ENCODE measurements at places on chromosomes 13 and 19. TPM values are rescaled to one million over a fixed set of nuclear protein-coding genes. Genes with fewer than 3 reads are reported as not detected.
A peak's percentile ranks its signal among the peaks of the same experiment; 100 is the strongest.

GRCh38 chr13:36975172-36975571 lies 24.0 kb downstream of the ALG5 start:
- no peak for DNase-seq

- no peak for DNase-seq
Observed at GRCh38 chr19:49453757-49454240, 774 bp downstream of the ALDH16A1 start.

PSG3 gene
- 0.05 TPM for polyA plus RNA-seq

ZNF568 gene
- polyA plus RNA-seq = 6.4 TPM

GRCh38 chr19:3575260-3575741 lies 2.6 kb downstream of the HMG20B start:
- DNase-seq = no peak

CILP2 gene
- polyA plus RNA-seq = 0.23 TPM

SYCN gene
- polyA plus RNA-seq = not detected

DNA sequence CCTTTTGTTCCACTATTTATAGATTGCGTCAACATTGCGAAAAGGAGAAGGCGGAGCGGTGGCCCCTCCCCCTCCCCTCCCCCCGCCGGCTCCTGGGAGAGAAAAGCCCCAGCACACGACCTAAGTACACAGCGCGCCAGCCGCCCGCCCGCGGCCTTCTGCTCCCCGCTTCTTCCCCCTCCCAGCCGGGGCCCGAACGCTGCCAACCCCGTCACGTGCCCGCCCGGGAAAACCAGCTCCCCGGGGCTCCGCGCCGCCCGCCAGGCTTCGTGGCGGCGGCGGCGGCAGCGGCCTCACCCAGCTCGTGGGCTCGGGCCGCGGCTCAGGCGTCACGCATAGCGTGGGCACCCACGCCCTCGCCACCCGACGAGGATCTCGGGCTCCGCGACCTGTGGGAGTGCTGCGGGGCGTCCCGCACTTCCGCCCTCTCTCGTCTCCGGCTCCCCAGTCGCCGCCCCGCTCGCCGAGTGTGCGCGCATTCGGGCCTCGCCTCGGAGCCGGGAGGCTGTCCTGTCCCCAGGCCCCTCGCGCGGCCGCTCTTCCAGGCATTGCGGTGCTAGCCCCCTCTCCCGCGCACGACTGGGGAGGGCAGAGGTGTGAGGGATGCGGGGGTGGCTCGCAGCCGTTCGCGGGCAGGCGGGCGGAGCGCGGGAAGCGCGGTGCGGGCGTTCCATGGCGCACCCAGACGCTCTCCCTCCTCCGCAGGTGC lies 110.5 kb downstream of the KCNRG start:
- DNase-seq = no peak

PCDH20 gene
- 0.39 TPM for polyA plus RNA-seq

CEACAM20 gene
- 0.05 TPM for polyA plus RNA-seq

CEACAM18 gene
- polyA plus RNA-seq = not detected

NECTIN2 gene
- polyA plus RNA-seq = 19.5 TPM

DNA sequence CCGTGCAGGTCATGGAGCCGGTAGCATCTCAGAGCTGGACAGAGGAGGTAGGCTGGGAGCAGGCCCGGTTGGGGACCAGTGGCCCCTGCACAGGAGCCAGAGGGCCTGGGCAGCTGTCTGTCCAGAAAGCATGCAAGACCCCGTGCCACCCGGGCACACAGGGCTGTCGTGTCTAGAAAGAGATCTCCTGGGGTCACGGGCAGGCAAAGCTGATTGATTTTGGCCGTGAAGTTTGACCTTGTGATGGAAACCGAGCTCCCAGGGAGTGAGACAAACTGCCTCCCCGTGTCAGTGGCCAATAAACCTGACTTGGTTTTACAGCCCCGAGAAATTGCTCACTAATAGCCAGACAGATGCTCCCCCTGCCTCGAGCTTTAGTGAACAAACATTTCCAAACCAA lies 98.8 kb downstream of the KDM4B start:
- no peak for DNase-seq

DNA sequence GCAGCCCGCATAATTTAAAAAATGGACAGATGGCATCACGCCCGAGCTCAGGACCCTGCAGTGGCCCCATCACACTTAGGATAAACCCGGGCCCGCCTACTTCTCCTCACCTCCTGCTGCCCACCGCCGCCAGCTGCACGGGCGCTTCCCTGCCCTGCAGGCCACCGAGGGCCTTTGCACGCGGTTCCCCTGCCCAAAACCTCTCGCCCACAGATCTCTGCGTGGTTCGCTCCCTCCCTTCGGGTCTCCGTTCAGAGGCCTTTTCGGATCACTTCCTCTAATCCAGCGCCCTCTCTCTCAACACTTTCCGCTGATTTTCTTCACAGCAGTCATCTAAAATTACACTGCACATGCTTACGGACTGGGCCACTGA lies 1.8 kb downstream of the SHISA7 start:
- DNase-seq = no peak

ATP8B3 gene
- polyA plus RNA-seq = 3.6 TPM

DNA sequence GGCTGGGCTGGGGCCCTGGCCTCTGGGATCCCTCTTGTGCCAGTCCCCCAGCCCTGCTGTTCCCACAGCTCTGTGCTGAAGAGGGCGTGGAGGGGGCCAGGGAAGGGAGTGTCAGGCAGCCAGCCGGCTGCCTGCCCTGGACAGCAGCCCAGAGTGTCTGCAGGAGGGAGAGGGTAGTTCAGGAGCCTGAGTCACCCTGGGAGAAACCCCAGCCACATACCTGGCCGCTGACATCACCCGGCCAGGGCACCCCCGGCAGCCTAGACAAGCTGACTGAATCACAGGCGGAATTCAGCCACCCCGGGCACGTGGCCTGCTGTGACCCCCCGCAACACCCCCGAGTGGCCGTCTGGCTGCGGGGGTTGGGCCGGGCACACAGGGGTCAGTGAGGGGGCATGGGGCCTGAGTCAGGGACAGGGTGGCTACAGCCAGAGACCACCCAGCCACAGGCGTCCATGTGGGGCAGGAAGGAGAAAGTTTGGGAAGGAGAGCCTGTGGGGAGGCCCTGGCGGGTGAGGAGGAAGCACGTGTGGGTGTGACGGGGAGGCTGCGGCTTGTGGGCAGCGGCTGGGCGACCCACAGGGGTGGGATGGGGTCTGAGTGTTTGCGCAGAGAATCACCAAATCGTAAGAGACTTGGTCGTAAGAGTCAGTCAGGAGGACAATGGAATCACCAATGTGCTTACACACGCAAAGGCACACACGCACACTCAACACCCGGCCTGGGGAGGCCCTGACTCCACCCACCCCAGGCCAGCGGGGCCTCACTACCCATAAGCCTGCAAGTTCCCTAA lies 11.9 kb upstream of the FOSB start:
- DNase-seq = no peak

- DNase-seq = no peak
Observed at GRCh38 chr13:99332456-99332855, 25.3 kb upstream of the GPR183 start.

BICRA gene
- polyA plus RNA-seq = 8.1 TPM

DNA sequence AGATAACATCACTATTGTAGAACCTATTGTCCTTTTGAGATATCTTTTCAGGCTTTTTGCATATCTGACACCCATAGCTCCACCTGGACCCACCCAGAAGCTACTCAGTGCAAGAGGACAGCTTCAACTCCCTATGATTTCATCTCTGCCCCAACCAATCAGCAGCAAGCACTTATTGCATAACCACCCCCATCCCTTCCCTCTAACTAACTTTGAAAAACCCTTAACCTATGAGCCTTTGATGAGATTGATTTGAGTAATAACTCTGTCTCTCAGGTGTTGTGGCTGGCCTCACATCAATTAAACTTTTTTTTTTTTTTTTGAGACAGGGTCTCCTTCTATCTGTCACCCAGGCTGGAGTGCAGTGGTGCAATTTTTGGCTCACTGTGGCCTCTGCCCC lies 13.4 kb upstream of the MTRF1 start:
- no peak for DNase-seq

- DNase-seq = no peak
Observed at GRCh38 chr13:106176117-106176516, 359.3 kb downstream of the EFNB2 start.

NEK5 gene
- polyA plus RNA-seq = 0.34 TPM

PIBF1 gene
- polyA plus RNA-seq = 26.0 TPM

- DNase-seq = no peak
Observed at GRCh38 chr19:33133438-33134031, 1.6 kb downstream of the WDR88 start.

- DNase-seq = no peak
Observed at GRCh38 chr19:41998246-41999020, 4.4 kb upstream of the ATP1A3 start.

CYP4F2 gene
- polyA plus RNA-seq = 0.16 TPM

ZNF729 gene
- polyA plus RNA-seq = not detected

THOP1 gene
- 93.9 TPM for polyA plus RNA-seq

DNA sequence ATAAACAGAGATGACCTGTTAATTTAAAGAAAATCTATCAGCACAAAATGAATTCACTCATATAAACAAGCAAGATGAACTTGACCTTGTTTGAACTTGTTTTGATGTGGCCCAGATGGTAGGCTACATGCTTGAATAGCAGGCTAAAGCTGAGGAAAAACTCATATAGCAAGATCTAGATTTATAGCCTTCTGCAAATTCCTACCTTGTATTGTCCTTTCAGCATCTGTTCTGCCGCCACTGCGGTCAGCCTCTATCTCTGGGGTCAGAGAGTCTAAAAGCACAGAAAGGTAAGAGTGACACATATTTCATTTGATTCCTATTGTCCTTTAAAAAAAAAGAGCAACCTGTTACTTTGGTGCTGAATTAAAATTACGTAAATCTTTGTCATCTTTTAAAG lies 392.1 kb downstream of the DACH1 start:
- no peak for DNase-seq

- no peak for DNase-seq
Observed at GRCh38 chr13:48729856-48730255, 76.1 kb downstream of the CYSLTR2 start.

DNA sequence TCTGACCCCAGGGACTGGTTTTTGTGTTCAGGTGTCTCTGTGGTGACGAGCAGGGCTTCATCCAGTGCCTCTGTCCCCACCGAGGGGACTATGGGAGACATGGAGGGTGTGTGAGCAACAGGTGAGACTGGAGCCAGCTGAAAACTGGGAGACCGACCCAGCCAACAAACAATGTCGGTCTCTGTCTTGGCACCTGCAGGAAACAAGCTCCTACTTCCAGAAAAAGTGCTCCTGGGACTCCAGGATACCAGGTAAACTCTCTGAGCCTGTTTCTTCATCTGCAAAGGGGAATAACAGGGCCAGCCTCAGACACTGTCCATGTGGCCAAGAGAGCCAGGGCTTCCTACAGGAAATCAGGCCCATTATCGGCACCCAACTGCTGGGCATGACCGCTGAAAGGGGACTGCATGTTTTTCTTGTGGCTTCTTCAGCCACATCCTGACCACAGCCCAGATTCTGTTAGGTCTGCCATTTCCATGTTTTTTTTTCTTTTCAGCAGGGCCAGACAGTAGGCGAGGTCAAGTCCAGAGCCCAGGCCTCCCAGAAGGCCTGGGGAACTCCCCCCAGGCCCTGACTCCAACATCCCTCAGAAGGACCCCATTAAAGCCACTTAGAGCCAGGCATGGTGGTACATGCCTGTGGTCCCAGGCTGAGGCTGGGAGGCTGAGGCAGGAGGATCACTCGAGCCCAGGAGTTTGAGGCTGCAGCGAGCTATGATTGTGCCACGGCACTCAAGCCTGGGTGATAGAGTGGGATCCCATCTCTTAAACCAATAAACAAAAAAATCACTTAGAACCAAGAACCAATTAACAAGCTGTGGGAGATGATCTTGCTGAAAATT lies 836 bp upstream of the BST2 start:
- DNase-seq = peak; percentile 41

PSG2 gene
- 0.05 TPM for polyA plus RNA-seq

UNC13A gene
- 0.32 TPM for polyA plus RNA-seq

- DNase-seq = no peak
Observed at GRCh38 chr19:30430206-30430734, 58.1 kb downstream of the ZNF536 start.

CARS2 gene
- 105 TPM for polyA plus RNA-seq

GRCh38 chr13:44403461-44404056 lies 29.9 kb downstream of the SERP2 start:
- DNase-seq = no peak

DNA sequence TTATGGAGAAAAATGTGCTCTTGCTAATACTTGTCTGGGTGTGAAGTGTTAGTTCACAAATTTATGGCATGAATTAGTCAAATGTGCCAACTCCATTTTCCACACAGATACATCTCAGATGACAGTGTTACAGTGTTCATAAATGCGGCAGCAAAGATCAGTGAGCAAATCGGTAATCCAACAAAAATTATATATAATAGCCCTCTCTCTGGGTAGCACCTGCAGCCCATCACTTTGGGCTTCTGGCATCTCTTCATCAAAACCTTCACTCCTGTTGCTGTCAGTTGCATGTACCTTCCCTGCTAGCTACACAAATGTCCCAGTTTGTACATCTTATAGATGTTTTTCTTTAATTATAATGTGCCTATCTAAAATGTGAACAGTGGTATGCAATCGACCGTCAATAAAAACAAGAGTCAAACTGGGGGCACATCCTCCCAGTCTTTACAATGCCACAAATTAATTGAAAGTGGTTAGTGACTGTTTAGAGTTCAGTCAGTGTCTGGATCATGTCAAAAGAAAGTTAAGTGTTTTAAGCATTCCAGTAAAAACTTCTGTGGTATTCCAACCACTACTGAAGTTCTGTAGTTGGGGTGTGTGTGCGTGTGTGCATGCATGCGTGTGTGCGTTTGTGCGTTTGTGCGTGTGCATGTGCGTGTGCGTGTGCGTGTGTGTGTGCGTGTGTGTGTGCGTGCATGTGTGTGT lies 448.9 kb downstream of the DCT start:
- no peak for DNase-seq

DNA sequence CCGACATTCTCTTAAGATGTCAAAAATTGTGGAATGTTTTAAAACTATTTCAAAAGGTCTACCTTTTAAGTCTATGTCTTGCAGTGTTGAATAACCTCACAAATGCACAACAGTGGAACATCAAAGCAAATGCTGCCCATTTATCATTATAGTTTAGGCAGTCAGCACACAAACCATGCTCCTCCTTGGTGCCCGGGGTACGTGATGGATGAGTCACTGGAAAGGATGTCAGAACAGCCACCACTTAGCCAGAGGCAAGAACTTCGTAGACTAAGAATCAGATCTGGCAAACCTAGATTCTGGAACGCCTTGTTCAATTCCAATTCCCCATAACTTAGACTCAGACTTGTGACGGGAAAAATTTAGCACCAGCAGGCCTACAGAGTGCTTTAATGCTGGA lies 343.6 kb downstream of the FGF9 start:
- no peak for DNase-seq

- no peak for DNase-seq
Observed at GRCh38 chr13:28347456-28348371, 147.2 kb downstream of the FLT1 start.

GRCh38 chr13:107157271-107157670 lies 589.3 kb upstream of the ARGLU1 start:
- no peak for DNase-seq

GRCh38 chr13:41652735-41653361 lies 195.5 kb downstream of the RGCC start:
- DNase-seq = peak; percentile 17

DNA sequence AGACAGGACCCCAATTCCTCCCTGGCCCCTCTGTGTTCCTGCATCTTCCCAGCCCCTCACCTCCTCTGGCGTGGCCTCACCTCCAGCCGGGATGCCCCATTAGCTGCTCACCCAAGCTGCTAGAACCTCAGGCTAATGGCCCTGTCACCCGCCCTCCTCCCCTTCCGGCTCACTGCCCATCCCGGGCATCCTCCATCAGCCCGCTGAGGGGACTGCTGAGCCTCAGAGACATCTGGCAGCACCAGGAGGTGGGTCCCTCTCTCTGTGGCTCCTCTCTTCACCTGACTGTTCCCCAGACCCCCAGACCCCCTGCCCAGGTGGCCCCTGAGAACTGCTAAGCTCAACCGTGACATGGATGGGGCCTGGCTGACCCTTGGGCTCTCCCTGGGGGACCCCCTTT lies 2.9 kb downstream of the FFAR1 start:
- DNase-seq = no peak

LHFPL6 gene
- 14.9 TPM for polyA plus RNA-seq
